ENCODE measurements at places on chromosomes 16 and 17.

DNA sequence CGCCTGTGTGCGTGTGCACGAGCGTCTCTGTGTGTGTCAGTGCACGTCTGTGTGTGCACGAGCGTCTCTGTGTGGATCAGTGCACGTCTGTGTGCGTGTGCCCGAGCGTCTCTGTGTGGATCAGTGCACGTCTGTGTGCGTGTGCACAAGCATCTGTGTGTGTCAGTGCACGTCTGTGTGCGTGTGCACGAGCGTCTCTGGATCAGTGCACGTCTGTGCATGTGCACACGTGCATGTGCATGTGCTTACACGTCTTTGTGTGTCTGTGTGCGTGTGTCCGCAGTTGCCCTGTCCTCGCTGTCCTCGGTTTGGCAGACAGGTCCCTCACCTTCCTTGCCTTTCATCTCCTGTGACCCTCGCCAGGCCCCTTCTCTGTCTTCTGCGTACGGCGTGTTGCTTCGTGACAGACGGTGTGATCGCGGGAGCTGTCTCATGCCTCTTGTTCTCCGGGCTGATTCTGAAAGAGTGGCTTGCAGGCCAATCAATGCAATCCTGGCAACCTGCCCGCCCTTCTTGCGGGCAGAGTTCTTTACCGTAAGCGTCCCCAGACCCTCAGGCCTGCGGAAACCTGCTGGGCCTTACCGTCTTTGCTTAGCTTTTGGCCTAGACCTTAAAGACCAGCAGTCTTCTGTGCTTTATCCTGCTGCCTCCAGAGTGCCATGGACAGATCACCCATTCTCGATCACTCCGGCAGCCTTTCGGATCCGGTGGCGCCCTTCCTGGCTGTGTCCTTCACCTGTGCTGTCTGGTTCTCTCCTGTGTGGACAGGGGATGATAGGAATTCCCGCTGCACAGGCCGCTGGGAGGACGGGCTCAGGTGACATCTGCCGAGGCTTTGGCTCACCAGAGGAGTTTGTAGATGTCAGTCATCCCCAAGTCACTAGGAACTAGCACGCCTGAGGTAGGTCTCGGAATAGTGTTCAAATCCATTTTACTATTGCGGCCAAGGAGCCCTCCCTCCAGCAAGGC lies 18.5 kb downstream of the MLYCD start:
- no peak for DNase-seq

GRCh38 chr16:20072874-20073202 lies 852 bp downstream of the GPR139 start:
- no peak for DNase-seq

DNA sequence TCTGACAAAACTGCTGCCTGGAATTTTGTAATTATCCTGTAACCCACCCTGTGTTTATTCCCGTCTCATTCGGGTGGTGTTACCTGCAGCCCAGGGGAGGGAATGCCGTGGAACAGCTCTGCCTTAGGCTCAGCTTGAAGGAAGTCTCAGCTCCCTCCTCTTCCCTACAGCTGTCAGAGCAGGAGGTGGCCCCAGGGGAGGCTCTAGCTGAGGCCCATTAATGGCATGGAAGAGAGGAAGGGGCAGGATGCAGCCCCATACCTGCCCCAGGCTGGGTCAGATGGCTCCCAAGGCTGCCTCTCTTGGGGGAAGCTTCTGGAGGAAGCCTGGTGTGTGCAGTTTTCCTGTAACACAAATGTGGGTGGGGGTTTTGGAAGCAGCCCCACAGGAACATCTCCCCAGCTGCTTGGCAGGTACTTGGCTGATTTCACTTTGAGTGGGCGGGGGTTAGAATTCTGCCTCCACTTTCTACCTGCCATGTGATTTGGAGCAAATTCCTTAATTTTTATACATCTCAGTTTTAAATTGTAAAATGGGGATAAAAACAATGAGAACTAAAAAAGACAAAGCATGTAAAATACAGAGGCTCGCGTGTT lies 103.9 kb downstream of the MGAT5B start:
- DNase-seq = no peak

DNA sequence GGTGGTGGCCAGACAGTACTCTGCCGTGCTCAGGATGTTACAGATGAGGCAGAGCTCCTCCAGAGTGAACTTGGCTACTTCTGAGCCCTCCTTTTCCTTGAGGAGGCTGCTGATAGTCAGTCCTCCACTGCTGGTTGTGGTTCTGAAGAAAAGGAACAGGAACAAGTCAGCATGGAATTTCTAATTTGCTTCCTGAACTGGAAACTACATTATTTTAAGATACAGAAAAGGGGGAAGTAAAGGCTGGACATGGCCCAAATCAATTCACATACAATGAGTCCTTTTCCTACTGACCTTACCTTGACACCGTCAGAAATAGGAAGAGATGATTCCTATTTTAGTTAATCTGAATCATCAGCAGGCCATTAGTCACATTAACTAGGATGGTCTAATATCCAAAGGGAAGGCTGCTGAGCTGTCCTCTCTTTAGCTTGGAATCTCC lies 154.2 kb downstream of the VPS53 start:
- no peak for DNase-seq

GRCh38 chr16:698911-699671 lies 6.5 kb downstream of the FBXL16 start:
- no peak for DNase-seq

GRCh38 chr16:67653128-67653788 lies 6.8 kb downstream of the ACD start:
- DNase-seq = no peak

- peak; percentile 67 for DNase-seq
These were observed 5.9 kb upstream of the XYLT1 start for GRCh38 chr16:17476414-17477259.

GRCh38 chr17:79233916-79234551 lies 159.4 kb downstream of the ENGASE start:
- DNase-seq = no peak

GRCh38 chr16:84700446-84701300 lies 873 bp downstream of the USP10 start:
- peak; percentile 53 for DNase-seq

DNA sequence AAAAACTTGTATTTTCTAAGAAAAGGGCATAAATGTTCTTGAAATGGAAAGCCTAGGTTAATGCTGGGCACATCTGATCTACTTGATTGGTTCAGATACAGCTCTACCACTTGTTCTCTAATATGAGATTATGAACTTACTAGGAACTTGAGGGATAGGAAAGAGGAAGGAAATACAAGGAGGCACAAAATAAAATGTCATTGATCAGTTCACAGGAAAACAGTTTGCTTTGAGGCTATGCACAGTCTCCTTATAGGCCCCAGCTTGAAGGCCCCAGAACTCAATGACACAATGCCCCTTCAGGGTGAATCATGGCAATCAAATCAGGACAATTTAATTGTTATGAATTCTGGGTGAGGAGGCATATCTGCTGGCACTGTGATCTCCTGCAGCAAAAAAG lies 27.1 kb downstream of the NXPH3 start:
- no peak for DNase-seq

DNA sequence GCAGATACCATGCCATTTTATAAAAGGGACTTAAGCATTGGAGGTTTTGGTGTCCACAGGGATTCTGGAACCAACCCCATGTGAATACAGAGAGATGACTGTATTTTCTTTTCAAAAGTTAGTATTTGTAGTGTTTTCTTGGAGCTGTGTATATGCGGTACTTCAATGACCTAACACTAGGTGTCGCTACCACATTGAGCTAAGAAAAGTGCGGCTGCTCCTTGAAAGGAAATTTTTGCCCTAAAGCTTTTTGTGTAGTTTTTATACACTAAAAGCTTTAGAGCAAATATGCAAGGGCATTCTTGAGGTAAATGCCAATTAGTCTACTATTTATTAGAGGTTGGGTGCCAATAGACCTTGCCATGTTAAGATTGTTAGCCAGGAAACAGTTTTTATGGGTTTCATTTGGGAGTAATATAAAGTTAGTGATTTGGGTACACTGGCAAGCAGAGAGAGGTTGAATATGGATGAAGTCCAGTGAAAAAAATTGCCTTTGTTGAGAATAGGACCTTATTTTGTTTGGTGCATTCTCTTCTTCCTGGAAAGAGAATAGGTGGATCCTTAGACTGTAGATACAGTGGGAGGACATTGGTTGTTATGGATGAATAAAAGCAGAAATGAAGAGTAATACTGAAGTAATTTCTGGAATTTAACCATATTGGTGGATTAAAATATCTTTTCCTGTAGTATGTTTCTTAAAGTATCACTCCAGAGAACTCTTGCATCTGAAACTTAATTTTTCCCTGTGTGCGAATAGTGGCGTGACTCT lies 43.3 kb downstream of the BCAS3 start:
- DNase-seq = peak; percentile 81

DNA sequence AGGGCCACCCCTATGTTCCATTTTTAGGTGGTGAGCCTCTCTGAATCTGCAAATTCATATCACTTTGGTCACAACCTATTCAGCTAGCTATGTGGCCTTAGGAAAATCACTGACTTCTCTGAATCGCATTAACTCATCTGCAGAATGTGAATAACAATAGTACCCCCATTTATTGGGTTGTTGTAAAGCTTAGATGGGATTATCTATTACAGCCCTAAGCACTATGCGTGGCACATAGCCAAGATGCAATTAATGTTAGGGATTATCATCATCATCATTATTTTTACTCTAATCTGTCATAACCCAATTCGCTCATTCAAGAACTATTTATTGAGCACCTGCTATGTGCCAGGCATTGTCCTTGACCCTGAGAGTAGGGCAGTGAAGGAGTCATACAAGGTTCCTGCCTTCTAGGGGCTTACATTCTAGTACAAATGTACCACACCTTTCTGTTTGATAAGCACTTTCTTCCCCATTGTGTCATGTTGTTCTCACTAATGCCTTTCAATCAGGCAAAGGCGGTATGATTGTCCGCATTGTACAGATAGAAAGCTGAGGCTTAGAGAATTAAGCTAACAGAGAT lies 38.5 kb downstream of the CHD9 start:
- DNase-seq = no peak

DNA sequence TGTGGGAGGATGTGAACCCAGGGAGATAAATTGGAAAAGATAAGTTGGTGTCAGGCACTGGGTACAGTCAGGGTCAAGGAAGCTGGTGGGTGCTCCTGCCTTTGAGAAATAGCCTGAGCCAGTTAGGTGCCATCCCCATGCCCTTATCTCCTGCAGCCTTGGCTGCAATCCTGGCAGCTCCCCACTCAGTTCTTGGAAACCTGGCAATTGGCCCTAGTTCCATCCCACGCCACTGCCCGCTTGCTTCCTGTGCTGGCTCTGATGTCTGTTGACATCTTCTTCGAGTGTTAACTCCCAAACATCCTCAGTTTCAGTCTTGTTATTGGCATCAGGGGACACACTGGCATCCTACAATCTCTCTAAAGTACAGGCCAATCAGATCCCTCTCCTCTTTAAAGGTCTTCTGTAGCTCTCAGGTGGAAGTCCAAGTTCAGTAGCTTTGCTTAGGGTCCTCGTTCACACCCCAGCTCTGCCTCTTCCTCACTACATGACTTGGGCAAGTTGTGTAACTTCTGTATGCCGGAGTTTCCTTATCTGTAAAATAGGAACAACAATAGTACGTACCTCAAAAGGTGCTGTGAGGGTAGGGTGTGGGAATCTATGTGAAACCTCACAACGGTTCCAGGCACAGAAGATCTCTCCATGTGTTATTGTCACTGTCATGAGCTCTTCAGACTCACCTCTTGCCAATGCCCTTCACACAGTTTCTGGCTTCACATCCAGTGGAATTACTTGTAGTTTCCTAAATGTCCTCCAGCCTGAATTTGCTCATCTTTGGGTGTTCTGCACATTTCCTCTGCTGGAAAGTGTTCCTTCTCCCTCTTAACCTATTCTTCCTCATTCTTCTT lies 13.5 kb upstream of the PRKAR1A start:
- DNase-seq = no peak

DNA sequence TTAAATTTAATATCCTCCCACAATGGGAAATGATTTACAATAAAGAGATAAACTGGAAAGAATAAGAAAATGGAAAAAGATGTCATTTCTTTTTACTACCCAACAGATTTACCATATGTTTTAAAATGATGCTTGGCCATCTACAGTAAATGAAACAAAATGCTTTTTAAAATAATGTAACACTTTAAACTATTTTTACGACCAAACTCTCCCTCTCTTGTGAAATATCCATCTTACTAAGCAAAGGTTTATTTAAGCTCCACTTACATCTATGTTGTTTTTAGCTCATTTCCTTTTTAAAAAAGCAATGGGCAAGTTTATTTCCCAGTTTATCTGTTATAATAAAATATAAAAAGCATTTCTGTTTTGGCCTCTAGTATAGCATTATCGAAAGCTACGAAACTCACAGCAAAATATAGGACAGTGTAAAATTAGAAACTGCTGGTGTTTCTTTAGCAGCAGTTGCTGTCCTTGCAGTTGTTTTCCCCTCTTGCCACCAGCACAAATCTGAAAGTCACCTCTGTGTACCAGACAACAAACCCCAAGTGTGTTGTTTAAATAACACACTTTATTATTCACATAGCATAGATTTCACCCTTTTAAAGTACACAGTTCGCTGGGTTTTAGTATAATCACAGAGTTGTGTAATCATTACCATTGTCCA lies 195.1 kb downstream of the CDRT15L2 start:
- DNase-seq = no peak

DNA sequence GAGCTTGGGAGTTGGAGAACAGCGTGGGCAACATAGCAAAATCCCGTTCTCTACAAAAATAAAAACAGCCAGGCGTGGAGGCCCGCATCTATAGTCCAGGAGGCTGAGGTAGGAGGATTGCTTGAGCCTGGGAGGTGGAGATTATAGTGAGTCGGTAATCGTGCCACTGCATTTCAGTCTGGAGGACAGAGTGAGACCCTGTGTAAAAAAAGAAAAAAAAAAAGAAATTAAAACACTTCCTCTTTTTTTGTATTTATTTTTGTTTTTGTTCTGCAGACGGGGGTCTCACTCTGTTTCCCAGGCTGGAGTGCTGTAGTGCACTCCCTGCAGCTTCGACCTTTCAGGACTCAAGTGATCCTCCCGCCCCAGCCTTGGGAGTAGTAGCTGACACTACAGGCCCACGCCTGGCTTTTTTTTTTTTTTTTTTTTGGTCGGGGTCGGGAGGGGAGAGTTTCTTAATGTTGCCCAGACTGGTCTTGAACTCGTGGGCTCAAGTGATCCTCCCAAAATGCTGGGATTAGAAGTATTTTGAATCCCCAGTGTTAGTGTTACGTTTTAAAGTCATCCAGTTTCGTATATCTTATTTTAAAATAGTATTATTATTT lies 1.5 kb downstream of the IST1 start:
- no peak for DNase-seq

- DNase-seq = no peak
These were observed 1.3 kb downstream of the RNF157 start for GRCh38 chr17:76238847-76239537.

- no peak for DNase-seq
These were observed 247.1 kb upstream of the MON1B start for GRCh38 chr16:76943921-76944320.

GRCh38 chr16:23229714-23230113 lies 47.2 kb downstream of the SCNN1G start:
- no peak for DNase-seq

- no peak for DNase-seq
These were observed 2.6 kb downstream of the SPEM3 start for GRCh38 chr17:7431231-7431630.

DNA sequence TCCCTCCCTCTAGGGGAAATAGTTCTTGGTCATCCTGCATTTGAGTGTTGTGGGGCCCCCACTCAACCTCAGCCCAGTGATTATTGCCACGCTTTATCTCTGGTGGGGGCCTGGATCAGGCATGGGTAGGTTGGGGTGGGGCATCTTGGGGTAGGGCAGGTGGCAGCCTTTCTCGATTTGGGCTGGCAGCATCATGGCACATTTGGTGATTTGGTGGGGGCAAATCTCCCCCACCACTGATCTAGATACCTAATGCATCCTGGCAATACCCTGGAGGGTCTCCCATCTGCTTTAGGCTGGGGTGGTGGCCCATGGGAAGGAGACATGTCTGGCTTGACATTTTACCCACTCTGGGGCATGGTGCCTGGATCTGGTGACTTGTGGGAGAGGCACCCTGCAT lies 40.2 kb downstream of the NLRP1 start:
- DNase-seq = no peak

GRCh38 chr16:5428932-5429331 lies 331.3 kb upstream of the EEF2KMT start:
- DNase-seq = no peak
